ENCODE measurements at places on chromosomes 11 and 22. TPM values are rescaled to one million over a fixed set of nuclear protein-coding genes. Genes with fewer than 3 reads are reported as not detected.

Gene GRIA4
- total RNA-seq, result 1.3 TPM

Gene KDELR3
- 4.5 TPM for total RNA-seq

Gene UBQLNL
- not detected for total RNA-seq

Gene APOL3
- 0.28 TPM for total RNA-seq

Gene SCUBE2
- 1.4 TPM for total RNA-seq

Gene ELF5
- total RNA-seq, result not detected

Gene BIK
- 2.1 TPM for total RNA-seq

Gene TRIM48
- not detected for total RNA-seq

Gene RTL10
- 12.3 TPM for total RNA-seq

Gene TCP11L1
- total RNA-seq, result 12.5 TPM

Gene ENTHD1
- not detected for total RNA-seq

Gene MFRP
- total RNA-seq, result not detected

Gene DDX25
- total RNA-seq, result 6.7 TPM

Gene EXT2
- 52.4 TPM for total RNA-seq
